ENCODE measurements at places on chromosomes 4 and X.

DNA sequence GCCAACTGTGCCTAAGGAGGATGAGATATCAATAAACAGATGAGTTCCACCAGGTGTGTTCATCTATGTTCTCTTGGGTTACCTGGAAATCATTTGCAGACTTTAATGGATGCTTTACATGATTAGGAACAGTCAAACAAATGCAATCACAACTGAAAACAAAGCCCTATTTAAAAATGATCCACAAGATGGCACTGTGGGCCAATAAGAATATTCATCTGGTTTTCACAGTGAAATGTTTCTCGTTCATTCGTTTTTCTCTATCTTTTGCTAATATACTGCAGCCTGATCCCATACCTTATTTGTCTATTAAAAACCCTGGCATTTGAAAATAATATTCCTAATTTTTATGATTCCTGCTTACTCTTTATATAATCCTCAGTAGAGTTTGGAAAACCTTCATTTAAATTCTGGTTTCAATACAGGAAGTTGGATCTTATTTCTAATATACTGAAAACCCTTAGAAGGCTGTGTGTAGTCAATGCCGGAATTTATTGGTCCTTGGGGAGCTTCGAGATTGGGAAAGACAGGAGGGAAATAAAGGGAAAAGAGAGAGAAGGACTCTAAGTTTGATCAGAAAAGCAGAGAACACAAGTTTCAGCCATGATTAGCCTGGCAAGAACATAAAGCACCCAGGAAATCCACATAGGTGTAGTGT is 63.8 kb upstream of the TAPT1 start:
- DNase-seq, result no peak

- DNase-seq, result no peak
Measured at GRCh38 chr4:137685357-137685756, 153.1 kb upstream of the PCDH18 start.

- no peak for DNase-seq
Measured at GRCh38 chrX:28910487-28910886, 323.2 kb downstream of the IL1RAPL1 start.

- DNase-seq, result no peak
Measured at GRCh38 chr4:22115262-22115661, 166.7 kb upstream of the KCNIP4 start.

DNA sequence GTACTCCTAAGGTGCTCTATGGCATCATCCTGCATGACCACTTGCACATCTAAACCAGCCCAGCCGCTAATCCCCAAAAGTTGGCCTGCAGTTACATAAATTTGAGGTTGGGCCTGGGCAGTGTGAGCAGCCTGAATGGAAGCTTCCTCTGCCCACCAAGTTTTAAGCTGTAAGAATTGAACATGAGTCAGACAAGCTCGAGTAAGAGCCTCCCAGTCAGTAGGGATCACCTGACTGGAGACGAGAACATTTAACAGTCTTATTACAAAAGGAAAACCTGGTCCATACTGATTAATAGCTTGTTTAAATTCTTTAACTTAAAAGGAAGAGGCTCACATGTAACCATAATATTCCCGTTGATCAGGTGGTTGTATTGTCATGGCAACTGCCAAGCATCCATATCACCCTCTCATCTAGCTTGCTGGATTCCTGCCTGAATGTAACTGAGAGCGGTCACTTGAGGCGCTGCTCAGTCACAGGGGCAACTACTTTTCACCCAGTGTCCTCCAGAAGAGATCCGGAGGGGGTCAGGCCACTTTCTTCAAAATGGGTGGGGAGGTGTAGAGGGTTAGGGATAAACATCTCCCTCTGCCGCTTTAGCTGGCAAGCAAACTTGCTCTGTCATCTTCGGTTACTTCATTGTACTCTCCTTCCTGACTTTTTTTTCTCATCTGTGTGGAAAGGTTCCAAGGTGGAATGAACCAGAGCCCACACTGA is 56.6 kb upstream of the WDR1 start:
- DNase-seq, result no peak

Data from stimulated activated CD4-positive, alpha-beta T cell treated with anti-CD3 and anti-CD28 coated beads, Interleukin-15, amount 100 ng/mL, for 48 hours (primary cell).